ENCODE measurements at places on chromosomes 11 and 22.

DNA sequence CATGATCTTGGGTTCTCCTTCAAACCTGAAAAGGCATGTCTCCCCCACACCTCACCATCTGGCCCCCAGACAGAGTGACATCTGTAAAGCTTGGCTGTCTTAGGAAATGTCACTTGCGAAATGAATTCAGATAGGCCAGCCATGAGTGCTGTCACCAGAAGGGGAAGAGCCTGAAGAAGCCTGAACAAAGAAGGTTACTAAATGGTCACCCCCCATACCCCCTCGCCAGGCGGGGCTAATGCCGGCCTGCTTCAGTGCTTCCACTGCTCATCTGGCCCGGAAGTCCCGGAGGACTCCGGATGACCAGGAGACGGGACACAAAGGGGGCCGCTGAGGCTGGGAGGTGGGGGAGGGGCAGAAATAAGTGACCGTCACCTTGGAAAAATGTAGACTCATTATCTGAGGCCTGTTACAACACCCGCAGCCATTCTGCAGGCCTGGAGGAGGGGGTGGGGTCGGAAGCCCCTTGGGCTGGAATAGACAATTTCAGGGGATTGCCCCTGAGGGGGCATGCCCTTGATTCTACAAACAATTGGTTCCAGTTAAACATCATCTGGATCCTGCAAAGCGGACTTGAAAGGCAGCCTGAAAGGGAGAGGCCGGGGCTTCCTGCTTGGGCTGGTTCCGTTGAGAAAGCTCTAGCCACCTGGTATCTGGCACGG lies 43.2 kb downstream of the NAT10 start:
- no peak for DNase-seq

DNA sequence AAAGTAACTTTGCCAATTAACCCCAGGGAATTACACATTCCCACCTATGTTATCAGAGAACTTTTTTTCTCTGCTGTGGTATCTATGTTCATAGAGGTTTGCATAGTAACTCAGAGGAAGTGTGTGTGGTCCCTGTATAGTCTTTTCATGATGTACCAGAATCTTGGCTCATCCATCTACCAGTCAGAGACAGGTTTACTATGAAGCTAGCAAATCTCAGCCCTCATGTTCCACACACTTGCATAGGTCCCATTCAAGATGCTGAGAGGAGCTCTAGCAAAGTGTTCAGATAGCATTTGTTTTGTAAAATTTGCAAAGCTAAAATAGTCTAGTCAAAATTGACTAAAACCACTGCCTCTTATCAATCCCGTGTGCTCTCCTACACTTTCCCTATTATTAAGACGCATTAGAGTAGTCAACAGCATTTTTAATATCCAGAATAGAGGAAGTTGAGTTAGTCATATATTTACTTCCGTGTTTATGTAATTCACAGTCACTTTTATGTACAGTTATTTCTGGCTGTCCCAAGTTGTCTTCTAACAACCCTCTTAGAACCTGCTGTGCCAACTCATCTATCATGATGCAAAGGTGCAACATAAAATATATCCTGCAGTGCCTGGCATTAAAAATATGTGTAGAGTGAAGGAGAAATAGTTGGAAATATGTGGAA lies 184.2 kb downstream of the FAM76B start:
- no peak for DNase-seq

GRCh38 chr11:76772100-76772782 lies 10.9 kb upstream of the TSKU start:
- DNase-seq: no peak

- no peak for DNase-seq
Measured at GRCh38 chr11:10655943-10656576, 37.5 kb downstream of the IRAG1 start.

GRCh38 chr11:78449866-78450265 lies 32.2 kb upstream of the GAB2 start:
- DNase-seq: no peak

DNA sequence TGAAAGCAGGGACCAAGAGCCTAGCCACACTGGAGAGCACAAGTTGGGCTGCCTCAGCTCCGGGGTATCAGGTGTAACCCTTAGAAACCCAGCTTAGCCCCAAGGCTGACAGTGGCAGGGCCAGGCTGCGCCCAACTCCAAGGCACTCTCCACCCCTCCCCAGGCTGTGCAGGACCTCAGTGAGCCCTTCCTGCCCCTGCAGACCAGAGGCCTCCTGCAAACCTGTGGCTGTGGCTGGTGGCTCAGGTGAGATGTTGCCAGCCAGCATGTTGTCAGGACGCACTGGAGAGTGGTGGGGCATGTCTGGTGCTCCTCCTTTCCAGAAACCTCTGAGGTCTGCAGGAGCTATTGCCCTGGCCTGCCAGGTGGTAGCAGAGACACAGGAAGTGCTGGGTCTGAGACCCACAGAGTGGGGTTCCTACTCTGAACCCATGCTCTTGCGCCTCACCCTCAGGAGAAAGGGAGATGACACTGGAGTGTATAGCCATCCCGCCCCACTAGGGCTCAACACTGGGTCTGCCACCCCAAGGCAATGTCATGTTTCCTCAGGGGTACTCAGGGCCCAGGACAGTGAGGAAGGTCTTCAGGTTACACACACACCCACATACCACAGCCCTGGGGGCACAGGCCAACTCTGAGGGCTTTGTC lies 2.4 kb upstream of the SCARF2 start:
- no peak for DNase-seq

DNA sequence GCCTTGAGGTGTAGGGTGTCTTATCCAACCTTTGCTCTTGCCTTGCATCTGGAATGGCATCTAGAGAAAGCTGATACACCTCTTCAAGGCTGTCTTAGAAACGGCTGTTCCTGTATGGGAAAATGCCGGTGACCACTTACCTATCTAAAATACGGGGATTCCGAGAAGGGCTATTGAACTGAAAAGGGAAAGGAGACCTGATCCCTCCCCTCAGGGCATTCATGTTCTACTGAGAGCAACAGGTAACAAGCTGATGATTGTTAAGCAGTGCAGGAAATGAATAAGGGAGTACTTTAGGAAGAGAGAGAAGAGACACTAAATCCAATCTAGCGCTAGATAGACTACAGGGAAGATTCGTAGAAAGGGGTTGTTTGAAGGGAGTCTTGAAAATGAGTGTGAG lies 1388.1 kb downstream of the FAM181B start:
- no peak for DNase-seq

DNA sequence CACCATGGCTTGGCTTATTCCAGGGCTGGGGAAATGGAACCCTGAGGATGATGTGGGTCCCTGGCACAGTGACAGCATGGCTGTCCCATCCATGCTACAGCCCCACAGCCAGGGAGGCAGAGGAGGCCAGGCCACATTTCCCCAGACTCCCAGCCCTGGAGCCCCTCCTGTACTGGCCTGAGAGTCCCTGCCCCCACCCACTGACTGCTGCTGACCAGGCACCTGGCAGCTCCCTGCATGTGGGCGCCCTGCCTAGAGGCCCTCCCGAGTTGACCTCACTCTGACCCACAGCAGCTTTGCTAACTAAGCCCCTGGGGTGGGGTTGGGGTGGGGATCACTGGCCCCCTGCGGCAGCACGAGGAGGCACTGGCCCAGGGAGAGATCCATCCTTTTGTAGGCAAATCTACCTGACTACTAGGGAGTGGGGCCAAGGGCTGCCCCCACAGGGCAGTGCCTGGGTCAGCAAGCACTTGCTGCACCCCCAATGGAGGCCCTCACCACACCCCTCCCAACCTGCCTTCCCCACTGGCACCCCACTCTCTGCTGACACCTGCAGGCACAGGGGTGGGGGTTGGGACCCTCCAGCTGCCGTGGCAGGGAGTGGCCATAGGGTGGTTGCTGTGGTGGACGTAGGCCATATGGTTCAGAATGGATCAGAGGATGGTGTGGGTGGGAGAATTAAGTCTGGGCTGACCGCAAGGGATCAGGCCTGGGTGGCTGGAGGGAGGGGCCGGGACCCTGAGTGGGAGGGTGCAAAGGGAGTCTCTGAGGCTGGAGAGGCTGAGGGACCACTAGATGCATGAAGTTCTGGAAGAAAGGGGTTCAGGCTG lies 17.4 kb downstream of the ARVCF start:
- DNase-seq: no peak

- no peak for DNase-seq
Measured at GRCh38 chr11:102831489-102832440, 11.6 kb downstream of the MMP3 start.

DNA sequence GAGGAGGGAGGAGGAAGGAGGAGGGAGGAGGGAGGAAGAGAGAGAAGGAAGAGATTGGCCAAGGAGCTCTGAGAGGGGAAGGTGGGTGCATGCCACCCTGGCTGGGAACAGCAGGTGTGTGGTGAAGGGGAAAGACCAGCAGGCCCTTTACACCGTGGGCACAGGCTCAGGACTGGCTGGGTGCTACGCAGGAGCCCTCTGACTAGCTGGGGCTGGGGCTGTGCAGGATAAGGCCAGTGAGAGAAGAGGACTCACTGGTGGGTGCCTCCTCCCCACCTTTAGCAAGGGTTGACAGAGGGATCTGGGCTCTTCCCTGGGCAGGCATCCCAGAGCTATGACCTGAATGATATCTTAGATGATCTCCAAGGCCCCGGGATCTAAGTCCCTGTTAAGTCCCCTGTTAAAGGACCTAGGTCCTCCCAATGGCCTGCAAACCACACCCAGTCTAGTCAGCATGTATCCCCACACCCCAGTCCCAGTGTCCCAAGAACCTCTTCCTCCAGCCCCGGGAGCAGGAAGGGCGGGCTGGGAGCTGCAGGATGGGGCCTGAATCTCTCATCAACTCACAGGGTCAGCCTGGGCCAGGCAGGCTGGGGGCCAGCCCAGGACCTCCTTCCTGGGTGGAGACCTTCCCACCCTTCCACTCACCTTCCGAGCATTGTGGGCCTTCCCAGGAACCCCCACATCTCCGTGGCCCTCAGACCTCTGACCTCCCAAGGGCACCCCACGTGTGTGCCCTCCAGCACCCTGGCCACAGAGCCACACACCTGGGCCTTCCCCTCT lies 55.4 kb downstream of the CDKN1C start:
- no peak for DNase-seq

DNA sequence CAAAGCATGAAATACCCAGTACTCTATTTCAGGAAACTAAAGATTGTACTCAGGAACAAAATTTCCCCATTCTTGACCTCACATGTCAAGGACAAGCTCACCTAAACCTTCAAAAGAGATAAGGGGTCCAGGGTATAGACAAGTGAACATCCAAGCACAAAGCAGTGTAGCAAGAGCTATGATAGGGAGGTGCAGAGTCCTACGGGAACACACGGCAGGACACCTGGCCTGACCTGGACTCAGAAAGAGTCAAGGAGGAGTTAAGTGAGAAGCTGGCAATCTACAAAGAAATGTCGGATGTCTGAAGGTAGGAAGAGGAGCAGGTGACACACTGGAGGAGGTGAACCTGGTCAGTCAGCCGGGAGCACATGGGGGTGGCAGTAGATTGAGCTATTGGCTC lies 67.1 kb upstream of the LDLRAD3 start:
- no peak for DNase-seq

DNA sequence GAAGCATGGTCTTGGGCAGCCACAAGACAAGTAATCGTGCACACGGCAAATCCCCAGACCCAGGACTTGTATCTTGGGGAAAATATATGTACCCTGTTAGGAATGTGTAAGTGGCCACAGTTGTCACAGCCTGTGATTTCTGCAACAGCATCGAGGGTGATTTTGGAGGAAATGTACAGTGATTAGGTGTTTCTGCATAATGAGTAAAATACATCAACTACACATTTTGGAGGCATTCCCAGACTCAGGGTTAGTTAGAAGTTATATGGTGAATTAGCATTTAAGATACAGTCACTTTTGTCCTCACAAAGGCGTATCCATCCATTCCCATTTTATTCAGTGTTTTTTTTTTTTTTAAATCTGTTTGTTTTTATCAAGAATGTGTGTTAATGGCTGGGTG lies 28.4 kb downstream of the SUSD2 start:
- no peak for DNase-seq

- DNase-seq: no peak
Measured at GRCh38 chr11:17368551-17368950, 17.0 kb downstream of the NCR3LG1 start.

DNA sequence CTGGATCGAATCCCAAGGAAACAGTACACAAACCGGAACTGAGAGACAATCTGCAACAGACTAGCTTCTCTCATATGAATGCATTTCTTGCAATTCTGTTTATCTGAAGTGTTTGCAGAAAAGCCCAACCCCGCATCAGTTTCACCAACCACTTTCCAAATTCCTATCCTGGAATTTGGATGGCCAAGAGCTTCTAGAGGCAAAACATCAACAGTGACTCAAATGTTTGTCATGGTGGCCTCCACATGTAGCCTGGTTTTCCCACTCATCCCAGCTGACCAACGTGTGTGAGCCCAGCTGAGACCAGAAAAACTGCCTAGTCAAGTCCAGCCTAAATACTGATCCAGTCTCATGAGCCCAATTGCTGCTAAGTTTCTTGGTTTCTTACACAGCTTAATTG lies 8.3 kb upstream of the MIEF1 start:
- no peak for DNase-seq

DNA sequence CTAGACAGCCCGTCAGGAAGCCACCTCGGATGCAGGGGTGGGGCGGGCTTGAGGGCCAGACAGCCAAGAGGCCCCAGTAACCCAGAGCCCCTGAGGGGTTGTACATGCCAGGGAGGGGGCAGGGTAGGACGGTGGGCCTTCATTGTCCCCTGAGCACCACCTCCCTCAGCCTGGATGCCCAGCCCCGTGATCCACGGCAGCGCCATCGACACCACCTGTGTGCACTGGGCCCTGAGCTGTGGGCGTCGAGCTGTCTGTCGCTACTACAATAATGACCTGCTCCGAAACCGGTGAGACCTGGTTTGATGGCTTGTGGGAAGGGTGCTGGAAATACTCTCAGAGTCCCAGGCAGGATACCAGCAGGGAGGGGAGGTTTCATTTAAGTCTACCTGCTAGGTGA lies 37.4 kb upstream of the TPBGL start:
- no peak for DNase-seq

DNA sequence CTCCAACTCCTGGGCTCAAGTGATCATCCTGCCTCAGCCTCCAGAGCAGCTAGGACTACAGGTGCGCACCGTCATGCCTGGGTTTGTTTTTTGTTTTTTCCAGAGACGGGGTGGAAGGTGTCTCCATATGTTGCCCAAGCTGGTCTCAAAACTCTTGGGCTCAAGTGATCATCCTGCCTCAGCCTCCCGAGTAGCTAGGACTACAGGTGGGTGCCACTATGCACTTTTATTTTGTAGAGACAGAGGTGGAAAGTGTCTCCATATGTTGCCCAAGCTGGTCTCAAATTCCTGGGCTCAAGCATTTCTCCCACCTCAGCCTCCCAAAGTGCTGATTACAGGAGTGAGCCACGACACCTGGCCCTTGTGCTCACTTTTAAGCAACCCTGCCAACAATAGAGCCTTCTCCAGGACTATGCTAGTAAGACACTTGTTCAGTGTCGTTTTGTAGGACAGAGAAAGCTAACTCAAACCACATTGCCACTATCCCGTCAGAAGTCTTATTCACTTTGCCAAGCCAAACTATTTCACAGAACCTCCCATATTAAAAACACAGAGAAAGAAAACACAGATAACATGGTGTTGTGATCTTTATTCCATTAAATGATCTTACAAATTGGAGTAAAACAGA lies 9.4 kb upstream of the PLAAT3 start:
- DNase-seq: no peak

DNA sequence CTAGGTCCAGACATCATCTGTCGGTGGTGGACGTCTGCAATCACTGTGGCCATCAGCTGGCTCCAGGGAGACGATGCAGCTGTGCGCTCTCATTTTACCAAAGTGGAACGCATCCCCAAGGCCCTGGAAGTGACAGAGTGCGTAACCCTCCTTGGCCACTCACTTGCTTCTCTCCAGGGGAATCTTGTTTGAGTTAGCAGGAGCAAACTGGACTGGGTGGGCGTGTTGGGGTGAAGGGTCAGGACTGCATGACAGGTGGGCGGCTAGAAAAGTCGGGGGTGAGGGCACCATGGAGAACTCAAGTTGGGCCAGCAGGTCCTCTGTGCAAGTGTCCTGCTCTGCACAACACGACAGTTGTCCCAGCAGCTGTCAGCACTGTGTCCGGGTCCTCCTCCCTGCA lies 16.2 kb downstream of the SHISA8 start:
- no peak for DNase-seq
